Skeletal muscle cell (primary cell): ENCODE measurements at places on chromosomes 11 and 22.
A peak's percentile ranks its signal among the peaks of the same experiment; 100 is the strongest.

DNA sequence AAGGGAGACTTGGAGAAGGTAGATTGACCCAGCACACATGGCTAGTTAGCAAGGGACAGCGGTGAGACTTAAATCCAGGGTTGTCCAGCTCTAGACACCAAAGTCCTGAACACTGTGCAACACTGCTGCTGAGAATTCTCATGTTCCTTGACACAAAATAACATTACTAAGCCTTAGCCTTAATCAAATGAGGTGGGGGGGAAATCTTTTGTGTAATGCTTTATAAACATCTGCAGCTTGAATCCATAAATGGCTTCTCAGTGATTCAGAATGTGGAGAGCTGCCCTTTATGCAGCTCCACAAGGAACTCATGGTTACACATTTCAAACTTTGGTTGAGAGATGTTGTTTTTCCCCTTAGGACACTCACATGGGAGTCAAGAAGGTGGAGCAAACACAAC lies 80.0 kb downstream of the CD44 start:
- DNase-seq, result no peak

GRCh38 chr11:29985248-29985647 lies 31.6 kb downstream of the KCNA4 start:
- DNase-seq, result no peak

GRCh38 chr11:47399860-47400767 lies 8.3 kb upstream of the SLC39A13 start:
- no peak for DNase-seq

DNA sequence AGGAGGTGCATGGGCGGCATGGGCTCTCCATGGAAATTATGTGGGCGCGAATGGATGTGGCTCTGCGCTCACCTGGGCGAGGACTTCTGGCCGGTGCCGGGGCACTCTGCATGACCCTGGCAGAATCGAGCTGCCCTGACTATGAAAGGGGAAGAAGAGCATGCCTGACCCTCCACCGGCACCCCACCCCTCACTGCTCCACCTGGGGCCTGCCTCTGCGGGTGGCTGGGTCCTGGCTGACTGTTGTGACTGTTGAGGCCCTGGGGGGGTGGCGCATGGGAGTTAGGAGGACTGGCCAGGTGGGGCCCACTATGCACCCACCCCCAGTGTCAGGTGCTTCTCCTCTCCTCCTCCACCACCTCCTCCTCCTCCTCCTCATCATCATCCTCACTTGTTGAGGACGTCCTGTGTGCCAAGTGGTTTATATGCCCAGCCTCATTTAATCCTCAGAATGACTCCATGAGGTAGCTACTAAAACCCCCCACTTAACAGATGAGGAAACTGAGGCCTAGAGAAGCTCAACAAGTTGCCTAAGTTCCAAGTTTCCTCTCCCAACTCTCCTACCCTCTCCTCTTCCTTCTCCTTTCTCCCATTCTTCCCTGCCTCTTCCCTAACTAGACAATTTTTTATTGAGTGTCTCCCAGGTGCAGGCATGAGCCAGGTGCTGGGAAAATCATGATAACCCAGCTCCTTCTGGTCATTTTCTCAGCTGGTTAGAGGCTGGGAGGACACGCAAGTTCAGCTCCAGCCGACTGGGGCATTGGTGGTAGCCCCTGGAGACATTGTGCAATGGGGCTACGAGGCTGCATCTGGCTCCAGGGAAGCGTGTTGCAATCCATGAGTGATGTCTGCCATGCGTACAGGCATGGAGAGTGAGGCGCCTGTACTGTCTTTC lies 2.3 kb downstream of the MYEOV start:
- peak; percentile 82 for DNase-seq

DNA sequence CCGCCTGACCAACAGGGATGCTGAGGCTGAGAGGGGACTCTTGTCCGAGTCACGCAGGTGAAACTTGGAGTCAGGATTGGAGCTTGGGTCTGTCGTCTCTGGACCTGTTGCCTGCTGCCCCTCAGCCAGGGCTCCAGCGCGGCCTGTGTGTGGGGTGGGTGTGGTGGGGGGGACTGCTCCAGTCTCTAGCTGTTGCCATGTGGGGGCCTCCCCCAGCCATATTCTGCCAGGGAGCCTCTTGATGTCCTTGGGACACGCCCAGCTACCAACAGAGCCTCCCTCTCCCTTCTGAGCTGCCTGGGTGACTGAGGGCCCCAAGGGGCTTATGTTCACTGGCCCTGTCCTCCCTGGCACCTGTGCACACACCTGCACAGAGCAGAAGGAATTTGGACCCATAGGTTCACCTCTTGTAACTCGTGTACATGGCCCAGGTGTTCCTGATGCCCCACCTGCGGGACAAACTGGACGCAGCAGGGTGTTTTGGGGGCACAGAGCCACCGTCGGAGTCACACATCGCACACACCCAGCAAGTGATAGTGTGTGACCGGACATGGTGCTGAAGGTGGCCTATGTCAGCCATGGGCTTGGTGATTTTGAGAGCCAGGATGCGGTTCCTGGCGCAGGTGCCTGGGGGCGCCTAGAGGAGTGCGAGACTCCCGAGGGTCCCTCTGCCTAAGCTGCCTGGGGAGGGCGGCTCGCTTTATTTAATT lies 252.3 kb downstream of the TBC1D22A start:
- DNase-seq, result no peak

DNA sequence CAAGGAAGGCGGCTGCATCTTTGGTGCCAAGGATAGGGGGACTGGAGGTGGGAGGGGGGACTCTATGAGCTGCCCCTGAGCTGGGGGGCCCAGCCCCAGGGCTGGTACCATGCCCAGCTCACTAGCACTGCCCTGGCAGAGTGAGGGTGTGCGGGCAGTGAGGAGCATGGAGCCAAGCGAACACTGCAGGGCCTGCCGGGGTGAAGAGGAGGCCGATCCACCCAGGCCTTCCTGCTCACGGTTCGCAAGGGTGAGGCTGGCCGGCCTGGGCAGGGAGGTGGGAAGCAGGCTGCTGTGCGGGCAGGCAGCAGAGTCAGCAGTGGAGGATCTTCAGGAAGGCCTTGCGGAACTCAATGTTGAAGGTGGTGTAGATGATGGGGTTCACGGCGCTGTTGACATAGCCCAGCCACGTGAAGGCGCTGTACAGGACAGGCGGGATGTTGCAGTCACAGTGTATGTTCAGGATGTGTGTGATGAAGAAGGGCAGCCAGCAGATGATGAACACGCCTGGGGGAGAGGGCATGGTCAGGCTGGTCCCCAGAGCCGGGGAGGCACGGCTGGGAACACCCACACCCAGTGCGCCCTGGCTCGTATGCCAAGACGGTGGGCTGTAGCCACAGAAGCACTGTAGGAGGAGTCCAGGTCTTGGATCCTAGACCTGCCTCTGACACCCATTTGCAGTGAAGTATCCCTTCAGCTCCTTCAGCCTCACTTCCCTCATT lies 23.0 kb downstream of the ANKK1 start:
- no peak for DNase-seq

DNA sequence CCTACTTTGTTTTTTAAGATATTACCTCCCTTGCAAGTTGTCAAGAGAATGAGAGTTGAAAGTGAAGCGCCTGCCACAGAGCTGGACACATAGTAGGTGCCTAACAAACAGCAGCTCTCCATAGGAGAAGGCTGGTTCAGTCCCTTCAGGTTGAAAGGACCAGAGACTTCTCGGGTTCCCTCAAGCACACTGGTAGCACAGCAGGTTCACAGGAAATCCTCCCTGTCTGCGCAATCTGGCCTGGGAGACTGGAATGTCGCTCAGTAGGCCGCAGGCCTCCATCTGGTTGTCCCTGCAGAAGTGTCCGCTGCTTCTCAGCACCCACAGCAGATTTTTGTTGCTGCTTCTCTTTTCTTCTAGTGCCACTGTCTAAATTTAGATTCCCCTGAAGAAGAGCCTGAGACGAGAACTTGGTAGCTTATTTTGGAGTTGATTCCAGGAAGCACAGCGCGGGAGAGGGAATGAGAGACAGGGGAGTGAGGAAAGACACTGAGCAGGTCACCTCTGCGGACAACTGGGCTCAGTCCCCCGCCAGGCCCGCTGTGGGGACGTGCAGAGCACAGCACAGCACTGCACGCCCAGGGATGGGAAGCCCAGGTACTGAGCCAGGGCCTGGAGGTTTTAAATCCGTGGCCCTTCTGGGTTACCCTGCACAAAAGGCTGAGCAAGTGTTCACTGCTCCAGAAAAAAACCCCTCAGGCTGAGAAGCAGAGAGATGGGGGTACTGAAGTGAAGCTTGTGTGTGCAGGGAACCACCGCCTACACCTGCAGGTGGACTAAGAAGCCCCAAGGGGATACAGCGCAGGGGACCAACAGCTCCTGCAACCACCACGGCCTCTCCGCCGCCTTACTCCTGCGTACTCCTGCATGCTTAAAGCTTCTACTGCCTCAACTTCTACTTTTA lies 31.6 kb downstream of the RBX1 start:
- DNase-seq, result no peak

- DNase-seq, result no peak
Measured at GRCh38 chr11:124754309-124754708, 2.3 kb upstream of the VSIG2 start.

GRCh38 chr22:45848904-45849303 lies 128.1 kb downstream of the WNT7B start:
- DNase-seq, result no peak

DNA sequence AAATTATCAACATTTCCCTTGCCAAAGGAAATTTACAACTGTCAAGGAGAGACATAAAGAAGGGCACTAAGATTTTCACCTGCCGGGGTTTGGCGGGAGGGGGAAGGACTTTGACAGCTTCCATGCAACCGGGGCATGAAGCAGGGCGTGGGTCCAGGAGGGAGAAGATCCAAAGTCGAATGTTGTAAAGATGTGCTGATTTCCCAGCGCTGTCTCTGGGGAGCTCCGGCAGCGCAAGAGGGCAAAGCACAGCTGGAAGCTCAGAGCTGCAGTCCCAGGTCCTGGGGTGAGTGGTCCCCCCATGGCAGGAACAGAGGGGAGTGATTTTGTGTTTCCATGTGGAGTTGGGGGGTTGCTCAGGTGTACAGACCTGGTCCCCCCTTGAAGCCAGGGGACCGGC lies at the start of gene MS4A10:
Gene MS4A10, plus strand, starts transcription at position 198 of the 400 bp plus-strand sequence. CDS start 5,003 bp downstream, outside the sequence.
- no peak for DNase-seq

GRCh38 chr22:41664490-41664889 lies 24.2 kb downstream of the SNU13 start:
- DNase-seq, result no peak

GRCh38 chr22:38467904-38468442 lies at the start of gene KDELR3:
KDELR3 (plus strand) TSS chr22:38468096; CDS start chr22:38468234, 138 bp downstream.
- peak; percentile 40 for DNase-seq

DNA sequence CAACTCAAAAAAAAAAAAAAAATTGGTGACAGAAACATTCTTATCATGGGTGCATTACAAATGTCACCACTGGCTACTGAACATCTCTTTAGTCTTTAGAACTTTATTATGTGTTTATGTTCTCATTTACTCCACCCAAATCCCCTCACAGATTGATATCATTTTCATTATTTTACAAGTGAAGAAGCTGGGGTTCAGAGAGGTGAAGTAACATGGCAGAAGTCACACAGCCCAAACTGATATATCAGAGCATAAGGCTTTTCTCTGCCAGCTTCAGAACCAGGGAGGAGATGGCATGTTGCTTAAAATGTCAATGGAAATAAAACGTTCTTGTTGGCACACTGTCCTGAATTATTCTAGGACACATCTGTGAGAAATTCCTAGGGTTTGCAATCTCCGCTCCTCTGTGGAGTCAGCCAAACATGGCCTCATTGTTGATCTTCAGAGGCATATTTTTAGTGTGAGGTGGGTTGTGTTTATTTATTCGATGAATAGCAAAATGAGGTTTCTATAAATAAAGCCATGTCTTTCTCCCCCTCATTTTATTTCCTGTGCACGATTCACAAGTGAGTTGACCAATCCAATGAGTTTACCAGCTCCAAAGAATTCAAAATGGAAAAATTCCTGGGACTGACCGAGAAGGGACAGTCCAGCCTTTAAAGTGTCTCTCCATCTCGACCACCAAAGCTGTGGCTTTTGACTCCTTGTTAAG lies 72.9 kb upstream of the ANO1 start:
- no peak for DNase-seq

GRCh38 chr11:61129639-61130523 lies 27.6 kb downstream of the CD5 start:
- DNase-seq, result peak; percentile 60

DNA sequence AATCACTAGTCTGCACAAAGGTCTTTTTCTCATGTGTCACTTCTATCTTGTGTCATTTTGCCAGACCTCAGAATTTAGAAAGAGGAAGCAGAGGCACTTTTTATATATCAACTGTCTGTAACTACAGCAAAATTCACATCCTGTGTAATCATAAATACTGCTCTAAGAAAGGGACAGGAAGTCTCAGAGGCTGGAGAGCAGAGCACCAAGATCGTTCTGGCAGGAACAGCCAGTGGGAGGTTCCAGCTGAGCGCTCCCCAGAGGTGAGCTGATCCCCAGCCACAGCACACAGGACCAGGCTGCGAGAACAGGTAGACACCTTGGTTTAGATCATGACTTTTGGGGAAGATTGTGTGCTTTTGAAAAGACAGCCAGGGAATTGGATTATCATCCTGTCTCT lies at the start of gene MS4A7:
Gene MS4A7, plus strand, starts transcription at position 179 of the 400 bp plus-strand sequence. CDS start 4,610 bp downstream, outside the sequence.
- no peak for DNase-seq

- peak; percentile 74 for DNase-seq
Measured at GRCh38 chr11:65305501-65306268, 9.0 kb upstream of the CDC42EP2 start.

DNA sequence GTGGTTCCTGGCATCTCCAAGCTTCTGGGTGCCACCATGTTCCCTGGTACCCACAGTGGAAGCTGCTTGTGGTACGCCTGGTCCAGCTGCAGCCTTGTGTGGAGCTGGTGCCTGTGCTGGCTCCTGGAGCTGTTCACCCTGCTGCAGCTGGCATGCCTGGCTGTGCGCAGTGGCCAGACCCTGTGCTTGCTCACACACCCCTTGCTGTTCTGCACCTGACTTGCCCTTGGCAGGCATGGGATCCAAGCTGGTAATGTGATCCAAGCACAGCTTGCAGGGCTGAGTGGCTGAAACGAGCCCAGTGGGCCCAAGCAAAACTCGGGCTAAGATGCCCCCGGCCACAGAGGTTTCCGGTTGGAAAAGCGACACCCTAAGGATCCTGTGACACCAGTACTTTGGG lies 104.7 kb upstream of the CLMP start:
- DNase-seq, result no peak

DNA sequence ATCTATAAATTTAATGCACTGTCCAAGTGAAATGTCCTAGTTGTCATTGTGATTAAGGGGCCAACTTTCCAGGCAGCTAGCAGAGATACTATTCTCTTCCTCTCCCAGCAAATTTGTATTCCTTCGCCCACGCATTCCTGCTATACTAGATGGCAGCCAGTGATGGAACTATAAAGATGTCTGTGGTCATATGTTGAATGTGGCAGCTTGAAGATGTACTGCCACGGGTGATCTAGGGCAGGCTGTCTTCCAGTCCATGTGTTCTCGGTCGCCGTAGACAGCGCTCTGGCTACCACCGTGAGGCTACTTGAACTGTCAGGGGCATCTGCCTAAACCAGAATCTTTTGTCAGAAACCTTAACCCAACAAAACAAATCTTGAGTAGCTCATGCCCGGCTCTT lies 8.3 kb upstream of the SIDT2 start:
- no peak for DNase-seq
